CD4-positive, alpha-beta T cell treated with Interleukin-12 subunit alpha and Interleukin-12 subunit beta, for 1 hour (primary cell): ENCODE measurements at places on chromosomes 11 and 22.

DNA sequence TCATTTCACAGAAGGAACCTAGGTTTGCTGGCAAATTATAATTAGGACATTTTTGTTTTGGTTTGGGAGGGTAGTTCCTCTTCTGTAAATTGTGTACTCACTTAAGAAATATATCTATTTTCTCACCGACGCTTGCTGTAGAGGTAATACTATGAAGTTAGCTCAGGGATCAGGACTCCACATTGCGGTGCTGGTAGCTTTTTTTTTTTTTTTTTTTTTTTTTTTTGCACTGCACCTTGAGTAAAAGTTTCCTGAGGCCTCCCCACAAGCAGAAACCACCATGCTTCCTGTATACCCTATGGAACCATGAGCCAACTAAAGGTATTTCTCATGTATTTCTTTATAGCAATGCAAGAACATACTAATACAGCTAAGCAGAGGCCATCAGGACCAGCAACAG, 14.7 kb downstream of the UBTFL1 start:
- no peak for DNase-seq

DNA sequence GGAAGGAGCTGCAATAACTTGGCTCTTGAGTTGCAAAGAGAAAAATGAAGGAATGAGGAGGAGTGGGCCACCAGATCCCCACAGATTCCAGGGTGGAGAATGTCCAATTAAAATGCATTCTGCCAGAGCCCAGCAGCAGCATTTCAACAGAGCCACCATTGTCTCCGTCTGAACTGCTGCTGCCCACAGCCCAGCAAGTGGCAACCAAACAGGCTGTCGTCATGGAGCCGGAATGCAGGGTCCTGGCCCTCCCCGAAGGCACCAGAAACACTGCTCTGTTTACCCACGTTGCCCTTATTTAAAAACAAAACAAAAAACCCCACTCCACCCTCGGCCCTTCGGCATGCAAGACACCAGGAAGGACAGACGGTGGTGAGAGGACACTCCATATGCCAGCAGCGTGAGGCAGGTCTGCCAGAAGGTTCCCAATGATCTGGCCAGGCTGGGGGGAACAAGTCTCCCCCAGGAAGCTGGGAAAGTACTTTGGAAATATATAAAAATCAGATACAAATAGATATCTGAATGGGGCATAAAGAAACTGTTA, 32.5 kb downstream of the PLEKHA7 start:
- DNase-seq, result no peak

GRCh38 chr22:19554834-19555404, 30.7 kb upstream of the CLDN5 start:
- DNase-seq, result no peak

DNA sequence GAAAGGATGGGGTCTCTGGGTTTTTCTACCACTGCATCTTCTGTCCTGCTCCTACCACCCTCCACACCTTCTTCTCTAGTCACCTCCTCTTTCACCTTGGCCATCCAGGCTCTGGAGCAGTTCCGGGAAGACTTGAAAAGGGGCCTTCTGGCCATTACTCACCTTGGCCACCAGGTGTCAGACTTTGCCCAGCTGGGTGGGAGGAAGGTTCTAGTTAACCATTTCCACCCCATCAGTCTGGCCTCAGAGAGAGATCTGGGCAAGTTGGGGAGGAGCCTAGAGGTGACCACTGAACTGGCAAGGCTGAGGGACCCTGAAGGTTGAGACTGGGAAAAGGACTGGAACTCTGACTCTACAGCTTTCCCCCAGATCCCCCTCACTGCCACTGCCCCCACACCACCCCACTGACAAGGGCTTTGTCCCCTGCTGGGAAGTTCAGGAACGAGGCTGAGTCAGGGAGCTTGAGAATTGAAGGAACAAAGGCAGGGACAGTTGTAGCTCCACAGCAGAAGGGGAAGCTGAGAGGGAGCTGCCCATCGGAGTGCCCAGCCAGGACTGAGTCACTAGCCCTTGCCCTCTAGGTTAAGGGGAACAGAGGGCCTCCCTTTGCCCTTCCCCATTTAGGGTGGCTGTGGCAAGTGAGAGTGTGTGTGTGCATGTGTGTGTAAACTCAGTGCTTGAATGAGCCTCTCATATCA, 3.7 kb upstream of the POLD4 start:
- peak; percentile 77 for DNase-seq

DNA sequence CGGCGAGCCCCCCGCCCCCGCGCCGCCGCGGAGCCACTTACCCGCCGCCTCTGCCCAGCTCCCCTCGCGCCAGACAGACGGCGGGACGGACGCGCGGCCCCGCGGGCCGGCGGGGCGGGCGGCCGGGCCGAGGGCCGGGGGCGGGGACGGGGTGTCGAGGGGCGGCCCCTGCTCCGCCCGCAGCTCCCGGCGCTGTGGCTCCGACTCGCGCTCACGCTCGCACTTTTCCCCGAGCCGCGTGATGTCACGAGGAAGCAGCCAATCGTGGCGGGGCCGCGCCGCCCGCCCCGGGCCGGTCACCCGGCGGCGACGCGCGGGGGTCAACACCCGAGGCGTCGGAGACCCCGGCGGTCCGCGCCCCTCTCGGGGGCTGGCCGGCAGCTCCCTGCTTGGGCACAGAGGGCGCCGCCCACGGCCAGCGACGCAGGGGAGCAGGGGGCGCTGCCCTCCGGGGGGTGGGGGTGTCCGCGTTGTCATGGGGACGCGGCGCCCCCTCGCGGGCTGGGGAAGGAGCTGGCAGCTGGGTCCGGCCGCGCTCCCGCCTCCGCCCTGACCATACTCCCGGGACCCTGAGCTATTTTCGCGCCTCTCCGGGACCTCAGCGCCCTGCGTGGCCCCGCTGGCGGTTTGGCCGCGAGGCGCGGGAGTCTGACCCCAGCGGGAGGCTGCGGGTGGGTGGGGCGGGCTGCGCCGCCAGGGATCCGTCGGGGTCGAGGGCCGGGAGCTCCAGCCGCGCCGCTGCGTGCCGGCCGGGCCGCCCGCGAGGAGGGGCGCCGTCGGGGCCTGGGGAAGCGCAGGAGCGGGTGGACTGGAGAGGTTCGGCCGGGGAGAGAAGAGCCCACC, at the start of gene CHRM4:
Gene CHRM4, minus strand, starts transcription at position 199 of the 843 bp plus-strand sequence. CDS start 5,219 bp downstream, outside the sequence.
- no peak for DNase-seq

- no peak for DNase-seq
Observed at GRCh38 chr11:126607374-126607773, 251.9 kb downstream of the ST3GAL4 start.

DNA sequence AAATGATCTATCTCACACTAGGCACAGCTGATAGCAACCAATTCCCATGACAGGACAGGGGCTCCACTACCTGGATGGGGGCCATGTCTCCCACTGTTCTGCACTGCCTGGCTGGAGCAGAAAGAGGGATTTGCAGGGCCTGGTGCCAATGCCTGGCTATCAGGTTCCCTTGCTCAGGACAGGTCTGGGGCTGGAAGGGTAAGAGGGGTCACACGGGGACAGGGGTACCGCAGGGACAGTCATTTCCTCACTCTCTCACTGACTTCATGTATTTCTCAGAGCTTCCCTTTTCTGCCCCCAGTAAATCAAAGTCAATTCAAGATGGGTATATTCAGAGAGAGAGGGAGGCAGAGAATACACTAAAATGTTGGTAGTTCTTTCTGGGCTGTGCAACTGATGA, 119.1 kb upstream of the CSNK2A3 start:
- no peak for DNase-seq

- no peak for DNase-seq
Observed at GRCh38 chr11:114563077-114563476, 3.4 kb upstream of the NXPE1 start.

GRCh38 chr11:134508219-134508990, 96.4 kb upstream of the B3GAT1 start:
- no peak for DNase-seq

- DNase-seq, result peak; percentile 54
Observed at GRCh38 chr11:104164028-104164520, at the start of gene PDGFD. TSS of gene PDGFD (minus strand) at chr11:104164147.

- no peak for DNase-seq
Observed at GRCh38 chr11:114110952-114111947, 51.7 kb downstream of the ZBTB16 start.

- no peak for DNase-seq
Observed at GRCh38 chr11:124533626-124534025, 9.8 kb downstream of the OR8B12 start.

GRCh38 chr22:33022231-33022630, 36.0 kb downstream of the SYN3 start:
- DNase-seq, result no peak

DNA sequence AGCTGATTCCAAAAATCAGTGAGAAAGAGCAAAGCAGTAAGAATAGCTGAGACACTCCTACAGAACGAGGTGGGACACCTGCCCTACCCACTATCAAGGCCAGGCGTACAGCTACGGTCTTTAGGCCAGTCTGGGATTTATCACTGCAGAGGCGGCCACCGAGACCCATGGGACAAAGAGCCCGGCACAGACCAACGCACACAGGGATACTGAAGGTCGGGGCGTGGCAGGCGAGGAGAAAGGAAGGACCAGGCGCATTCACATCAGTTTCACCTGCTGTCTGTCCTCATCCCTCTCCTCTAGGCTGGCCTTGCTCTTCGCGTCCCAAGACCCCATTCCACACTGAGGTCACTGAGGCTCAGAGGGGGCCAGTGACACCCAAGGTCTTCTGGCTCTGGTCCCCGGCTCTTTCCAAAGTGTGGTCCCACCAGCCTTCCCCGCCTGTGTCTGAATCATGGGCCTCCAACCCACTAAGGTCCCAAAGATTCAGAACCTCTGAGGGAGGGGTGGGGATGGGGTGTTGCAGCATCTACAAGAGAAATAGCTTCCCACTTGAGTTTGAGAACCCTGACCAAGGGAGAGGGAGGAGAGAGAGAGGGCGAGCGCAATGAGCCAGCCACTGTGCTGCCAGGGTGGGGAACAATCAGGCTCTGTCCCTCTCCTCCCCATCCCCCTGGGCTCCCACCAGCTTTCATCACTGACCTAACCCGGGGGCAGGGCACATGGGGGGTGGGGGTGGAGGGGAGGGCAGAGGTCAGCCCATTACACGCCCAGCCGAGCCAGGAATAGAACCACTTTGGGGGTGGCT, 7.2 kb upstream of the PICK1 start:
- no peak for DNase-seq

- no peak for DNase-seq
Observed at GRCh38 chr22:35454416-35455054, 54.6 kb downstream of the MCM5 start.

GRCh38 chr11:122791411-122791810, 46.9 kb upstream of the CRTAM start:
- DNase-seq, result no peak

- DNase-seq, result no peak
Observed at GRCh38 chr11:8011981-8012444, 24.9 kb downstream of the EIF3F start.

DNA sequence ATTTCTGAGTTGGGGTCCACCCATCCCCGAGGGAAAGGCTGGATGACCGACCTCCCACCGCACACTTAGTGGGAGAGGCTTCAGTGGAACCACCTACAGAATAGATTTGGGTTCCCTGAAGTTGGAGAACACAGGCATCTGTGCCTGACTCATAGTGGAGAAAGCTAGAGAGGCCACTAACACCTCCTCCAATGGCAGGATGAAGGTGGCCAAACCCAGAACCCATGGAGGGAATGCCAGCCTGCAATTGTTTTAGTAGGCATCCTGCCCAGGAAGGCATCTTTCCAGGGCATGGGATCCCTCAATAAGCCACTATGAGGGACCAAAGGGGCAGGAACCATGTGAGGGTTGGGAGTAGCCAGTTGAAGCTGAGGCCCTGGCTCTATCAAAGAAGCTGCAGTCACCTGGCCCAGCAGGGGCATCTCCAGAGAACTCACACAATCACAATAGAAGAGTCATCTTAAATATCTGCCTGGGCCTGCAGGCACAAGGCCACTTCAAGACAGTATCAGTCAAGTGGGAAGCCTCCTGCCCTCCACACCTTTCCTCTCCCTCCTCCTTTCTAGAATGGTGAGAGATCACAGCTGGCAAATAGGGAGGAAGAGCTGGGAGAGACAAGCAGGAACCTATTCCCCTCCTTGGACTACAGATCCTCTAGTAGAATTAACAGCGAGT, 124.1 kb upstream of the CSNK2A3 start:
- no peak for DNase-seq

GRCh38 chr22:43172191-43172590, 14.7 kb downstream of the TTLL12 start:
- DNase-seq, result no peak

GRCh38 chr11:6856871-6857270, 6.0 kb upstream of the OR10A2 start:
- no peak for DNase-seq

DNA sequence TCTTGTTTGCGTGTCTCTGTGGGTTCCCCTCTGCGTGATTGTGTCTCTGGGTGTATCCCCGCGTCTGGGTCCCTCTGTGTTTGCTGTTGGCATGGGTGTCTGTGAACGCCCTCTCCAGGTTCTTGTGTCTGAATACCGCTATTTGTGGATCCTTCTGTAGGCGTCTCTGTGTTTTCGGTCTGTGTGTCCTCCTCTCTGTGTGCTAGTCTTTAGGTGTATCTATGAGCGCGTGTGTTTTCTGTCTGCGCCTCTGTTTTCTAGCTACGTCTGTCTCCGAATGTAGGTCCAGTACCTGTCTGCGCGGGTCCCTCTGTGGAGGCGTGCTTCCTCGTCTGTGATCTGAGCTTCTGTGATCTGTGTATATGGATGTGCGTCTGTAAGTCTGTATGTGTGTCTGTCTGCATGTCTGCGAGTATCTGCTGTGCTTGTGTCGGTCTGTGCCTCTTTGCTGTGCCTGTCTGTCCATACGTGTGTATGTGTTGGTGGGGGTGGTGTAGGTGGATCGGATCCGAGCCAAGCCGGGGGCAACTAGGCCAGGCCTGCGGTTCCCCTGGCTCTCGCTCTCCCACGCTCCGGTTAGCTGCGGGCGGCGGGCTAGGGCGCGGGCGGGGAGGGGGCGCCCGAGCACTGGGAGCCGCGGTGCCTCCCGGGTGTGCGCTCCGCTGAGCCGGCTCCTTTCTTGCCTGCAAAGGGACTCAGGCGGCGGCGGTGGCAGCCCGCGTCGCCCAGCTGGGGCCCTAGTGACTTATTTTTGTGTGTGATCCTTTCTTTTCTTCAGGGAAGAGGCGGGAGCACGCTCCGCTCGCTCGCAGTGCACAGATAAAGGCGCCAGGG, 105.3 kb upstream of the E2F8 start:
- no peak for DNase-seq

GRCh38 chr11:35056391-35057093, 82.4 kb upstream of the CD44 start:
- no peak for DNase-seq
